Eye (tissue), 1 donor: ENCODE measurements at places on chromosomes 7 and 10.

DNA sequence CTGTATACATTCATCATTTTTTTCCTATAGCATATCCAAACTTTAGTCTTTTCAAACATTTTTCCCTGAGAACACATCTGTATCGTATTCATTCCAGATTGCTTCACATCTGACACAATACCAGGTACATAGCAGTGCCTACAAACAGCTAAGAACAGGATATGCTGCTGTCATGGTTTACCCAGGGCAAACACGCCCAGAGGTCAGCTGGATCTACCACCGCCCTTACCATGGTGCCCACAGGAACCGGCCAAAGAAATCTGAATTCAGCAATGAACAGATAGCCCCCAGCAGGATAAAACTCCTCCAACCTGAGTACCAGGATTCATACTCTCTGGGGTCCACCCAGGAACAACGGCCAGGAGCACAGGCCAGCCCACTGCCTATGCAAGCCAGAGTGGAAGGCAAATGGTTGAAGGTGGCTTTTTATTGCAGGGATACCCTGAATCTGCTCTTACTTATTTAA, 43.0 kb downstream of the TNS3 start:
- no peak for DNase-seq

DNA sequence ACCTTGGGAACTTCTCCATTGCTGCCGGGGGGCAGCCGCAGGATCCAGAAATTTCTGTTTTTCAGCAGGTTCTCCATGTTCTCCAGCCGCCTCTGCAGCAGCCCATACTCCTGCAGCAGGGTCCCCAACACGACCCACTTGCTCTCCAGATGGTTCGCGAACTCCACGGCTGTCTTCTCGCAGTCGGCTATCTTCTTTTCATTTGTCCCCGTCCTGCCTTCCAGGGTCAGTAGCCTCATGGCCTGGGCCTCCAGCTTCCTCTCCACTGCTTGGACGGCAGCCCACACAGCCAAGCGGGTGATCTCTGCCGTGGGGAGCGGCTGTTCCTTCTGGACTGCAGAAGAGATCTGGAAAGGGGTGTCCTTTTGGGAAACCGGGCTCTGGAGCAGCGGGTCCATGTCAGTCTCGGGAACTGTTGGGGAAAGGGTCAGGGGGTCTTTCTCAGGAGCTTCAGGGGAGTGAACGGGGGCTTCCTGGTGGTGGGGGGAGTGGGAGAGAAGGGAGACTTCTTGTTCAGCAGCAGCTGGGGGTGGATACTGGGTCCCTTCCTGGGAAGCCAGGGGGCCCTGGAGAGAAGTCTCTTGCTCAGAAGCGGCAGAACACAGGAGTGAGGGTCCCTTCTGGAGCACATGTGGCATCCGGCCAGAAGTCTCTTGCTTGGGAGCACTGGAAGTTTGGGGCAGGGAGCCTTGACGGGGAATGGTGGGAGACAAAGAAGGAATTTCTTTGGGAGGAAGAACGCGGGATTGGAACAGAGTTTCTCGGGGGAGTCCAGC, 5.5 kb downstream of the ZNF777 start:
- no peak for DNase-seq

- DNase-seq, result no peak
These were observed 18.5 kb downstream of the SFTPA1 start for GRCh38 chr10:79628988-79629954.

GRCh38 chr10:126749015-126749655, 78.6 kb upstream of the C10orf90 start:
- peak; percentile 93 for DNase-seq

DNA sequence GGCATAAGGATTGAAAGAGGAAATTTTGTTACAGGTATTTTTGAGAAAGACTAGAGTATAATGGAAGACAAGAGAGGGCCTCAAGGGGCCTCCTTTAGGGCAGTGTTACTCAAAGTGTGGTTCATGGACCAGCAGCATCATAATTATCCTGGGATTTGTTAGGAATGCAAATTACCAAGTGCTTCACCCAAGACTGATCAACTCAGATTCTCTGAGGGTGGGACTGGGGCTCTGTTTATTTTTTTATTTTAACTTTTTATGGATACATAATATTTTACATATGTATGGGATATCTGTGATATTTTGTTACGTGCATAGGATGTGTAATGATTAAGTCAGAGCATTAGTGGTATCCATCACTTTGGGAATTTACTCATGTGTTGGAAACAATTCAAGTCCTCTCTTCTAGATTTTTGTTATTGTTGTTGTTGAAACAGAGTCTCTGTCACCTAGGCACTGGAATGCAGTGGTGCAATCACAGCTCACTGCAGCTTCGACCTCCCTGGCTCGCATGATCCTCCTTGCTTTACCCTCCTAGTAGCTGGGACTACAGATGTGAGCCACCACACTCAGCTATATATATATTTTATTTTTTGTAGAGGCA, 2.2 kb upstream of the KCTD7 start:
- DNase-seq, result no peak

DNA sequence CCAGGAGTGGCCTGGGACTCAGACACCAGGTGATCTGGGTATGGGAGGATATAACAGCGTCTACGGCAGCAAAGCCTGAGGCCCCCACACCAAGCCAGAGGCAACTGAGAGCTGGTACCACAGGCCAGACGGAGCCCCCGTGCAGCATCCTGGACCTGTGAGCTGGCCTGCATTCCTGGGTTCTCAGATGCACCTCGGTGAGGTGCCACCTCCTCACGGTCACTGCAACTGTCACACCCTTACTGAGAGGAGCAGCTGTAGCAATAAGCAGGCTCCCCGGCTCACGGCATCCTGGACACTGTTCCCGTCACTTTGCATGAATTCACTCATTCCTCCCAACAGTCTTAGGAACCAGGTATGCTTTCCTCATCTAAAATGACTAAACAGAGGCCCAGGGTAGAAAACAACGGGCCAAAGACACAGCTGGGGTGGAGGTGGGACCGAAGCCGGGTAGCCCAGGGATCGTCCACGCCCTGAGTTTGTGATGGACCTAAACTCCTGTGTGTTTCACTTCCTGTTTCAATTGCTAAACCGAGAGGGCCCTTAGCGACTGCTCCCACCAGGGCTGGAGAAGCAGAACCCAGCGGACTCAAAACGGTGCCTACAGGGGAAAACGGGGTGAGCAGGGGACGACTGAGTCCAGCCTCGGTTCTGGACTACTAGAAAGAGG, 98.7 kb downstream of the CTBP2 start:
- no peak for DNase-seq

DNA sequence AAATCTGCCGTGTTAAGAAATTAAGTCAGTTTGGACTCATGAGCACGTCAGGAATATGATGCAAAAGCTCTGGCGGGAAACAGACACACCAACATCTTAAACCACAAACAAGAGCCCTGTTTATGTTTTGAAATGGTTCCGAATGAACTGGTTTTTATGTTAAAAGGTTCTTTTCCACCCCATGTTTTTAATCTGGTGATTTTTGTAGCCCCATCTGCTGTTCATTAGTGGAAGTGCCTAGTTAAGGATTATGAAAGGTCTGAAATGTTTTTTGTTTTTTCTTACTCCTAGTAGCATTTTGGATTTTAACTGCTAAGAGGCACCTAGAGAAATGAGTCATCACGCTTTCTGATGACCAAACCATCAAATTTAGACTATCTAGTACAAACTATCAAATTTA, 404.1 kb upstream of the MKI67 start:
- peak; percentile 79 for DNase-seq

- DNase-seq, result no peak
These were observed 13.1 kb downstream of the MAT1A start for GRCh38 chr10:80276335-80276734.

DNA sequence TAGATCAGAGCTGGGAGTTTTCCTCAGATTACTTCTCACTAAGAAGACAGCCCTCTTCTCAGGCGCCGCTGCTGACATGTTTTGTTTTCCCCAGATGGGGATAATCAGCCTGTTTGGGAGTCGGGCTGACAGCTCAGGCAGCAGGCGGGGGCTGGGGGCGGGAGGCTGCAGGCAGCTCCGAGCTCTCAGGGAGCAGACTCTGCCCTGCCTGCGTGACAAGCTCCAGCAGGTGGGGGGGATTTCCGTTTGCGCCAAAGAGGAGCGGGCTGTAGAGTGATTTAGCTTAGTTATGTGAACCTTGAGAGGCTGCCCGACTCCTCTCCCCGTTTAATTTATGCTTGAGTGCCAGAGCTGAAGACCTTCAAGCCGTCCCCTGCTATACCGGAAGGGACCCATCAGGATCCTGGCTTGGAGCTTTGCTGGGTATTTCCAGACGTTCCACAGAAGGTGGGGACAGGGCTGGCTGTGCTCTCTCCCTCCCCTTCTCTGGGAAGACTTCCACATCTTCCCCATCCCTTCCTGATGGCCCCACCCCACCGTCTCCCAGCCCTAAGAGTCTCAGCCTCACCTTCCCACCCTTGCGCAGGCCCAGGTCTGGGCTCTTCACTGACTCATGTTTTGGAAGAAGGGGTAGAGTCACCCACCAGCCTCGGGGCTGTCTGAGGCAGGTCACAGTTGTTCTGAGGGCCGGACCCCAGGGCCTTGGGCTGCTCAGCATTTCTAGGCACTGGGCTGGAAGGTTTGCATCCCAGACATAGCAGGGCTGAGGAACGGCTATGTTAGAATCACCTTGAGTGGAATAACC, 24.7 kb upstream of the ADCYAP1R1 start:
- DNase-seq, result peak; percentile 78

- peak; percentile 89 for DNase-seq
These were observed 35.1 kb upstream of the PAX2 start for GRCh38 chr10:100710151-100710871.

DNA sequence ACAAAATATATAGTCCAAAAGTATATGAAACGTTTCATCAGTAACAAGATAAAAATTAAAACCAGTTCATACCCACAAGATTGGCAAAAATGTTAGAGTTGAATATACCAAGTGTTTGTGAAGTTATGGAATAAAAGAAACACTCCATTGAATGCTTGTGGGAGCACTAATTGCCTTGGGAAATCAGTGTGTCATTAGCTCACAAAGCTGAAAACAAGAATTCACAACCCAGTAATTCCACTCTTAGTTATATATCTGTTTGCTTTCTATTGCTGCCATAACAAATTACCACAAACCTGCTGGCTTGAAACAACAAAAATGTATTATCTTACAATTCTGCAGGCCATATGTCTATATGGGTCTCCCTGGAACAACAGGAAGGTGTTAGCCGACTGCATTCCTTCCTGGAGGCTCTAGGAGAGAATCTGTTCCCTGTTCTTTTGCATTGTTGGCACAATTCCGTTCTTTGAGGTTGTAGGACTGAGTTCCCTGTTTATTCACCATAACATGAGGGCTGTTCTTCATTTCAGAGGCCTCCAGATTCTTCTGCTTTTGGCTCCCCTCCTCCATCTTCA, 45.7 kb downstream of the SEM1 start:
- no peak for DNase-seq

GRCh38 chr7:146146831-146147486, 30.4 kb downstream of the CNTNAP2 start:
- peak; percentile 44 for DNase-seq

DNA sequence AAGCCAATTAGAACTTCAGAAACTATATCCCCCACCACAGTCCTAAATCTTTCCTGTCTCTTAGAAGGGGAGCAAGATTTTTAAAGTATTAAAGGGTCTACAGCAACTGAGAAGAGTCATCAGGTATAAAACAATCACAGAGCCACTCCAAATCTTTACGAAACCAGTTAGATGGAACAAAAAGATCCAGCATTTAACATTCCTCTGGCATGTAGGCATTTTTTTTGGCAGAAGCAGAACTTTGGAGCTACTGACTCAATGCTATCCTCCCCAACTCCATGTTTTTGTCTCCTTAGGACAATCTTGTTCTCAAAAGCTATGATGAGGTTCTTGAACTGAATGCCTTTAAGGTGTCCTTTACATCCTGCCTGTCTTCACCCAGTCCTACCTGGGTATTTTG, 333.3 kb downstream of the PRPF18 start:
- DNase-seq, result no peak
